Muscle of leg (tissue), 16 donors: ENCODE measurements at places on chromosomes 12 and 14. TPM values are rescaled to one million over a fixed set of nuclear protein-coding genes. Genes with fewer than 3 reads are reported as not detected.

Gene BATF
- 0.46 TPM for polyA plus RNA-seq

GRCh38 chr14:100281286-100282082 is 24.8 kb downstream of the SLC25A29 start:
- DNase-seq, result peak; percentile 20

Gene SLC10A1
- not detected for polyA plus RNA-seq

- no peak for DNase-seq
These were observed 11.5 kb downstream of the UBE2N start for GRCh38 chr12:93430280-93430679.

- no peak for DNase-seq
These were observed 149.4 kb upstream of the HIF1A start for GRCh38 chr14:61545726-61546455.

Gene SRRM4
- polyA plus RNA-seq, result 0.44 TPM

- DNase-seq, result no peak
These were observed 16.5 kb upstream of the SEL1L start for GRCh38 chr14:81550001-81550637.

Gene LYZ
- 33.8 TPM for polyA plus RNA-seq

DNA sequence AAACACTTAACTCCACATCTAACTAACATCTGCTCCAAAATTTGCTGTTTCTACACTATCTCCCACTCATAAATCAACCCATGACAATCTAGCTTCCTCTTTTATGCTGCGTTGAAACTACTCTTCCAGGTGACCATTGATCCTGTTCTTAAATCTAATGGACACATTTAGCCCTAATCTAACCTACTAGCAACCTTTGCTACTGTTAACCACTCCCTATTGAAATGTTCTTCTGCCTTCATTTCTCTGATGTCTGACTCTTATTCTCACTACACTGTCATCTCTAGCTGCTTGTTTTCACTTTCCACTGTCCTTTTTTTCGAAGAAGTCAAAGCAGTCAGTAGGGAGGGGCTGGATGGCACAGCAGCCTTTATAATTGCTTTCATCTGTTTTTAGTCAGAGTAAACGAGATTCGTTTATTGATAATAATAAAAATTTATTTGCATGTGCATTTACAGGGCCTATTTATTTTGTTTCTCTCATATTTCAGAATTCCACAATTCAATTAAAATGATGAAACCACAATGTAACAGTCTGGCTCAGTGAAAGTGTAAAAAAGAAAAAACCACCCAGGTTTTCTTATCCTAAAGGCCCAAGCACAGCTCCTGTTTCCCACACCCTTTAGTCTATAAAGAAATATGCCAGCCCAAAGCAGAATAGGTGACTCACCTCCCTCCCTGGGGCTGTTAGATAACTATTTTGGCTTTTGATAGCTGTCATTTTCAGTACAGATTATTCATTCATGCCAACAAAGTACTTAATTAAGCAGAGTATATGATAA is 44.9 kb downstream of the ATP2B1 start:
- peak; percentile 13 for DNase-seq

Gene GNB3
- 23.2 TPM for polyA plus RNA-seq

Gene CBX5
- 66.5 TPM for polyA plus RNA-seq
